ENCODE measurements at places on chromosomes 12 and 14.

GRCh38 chr12:12883369-12884001, 7.9 kb upstream of the GPRC5A start:
- no peak for DNase-seq

- DNase-seq = no peak
Observed at GRCh38 chr14:103700753-103701490, 14.3 kb downstream of the XRCC3 start.

DNA sequence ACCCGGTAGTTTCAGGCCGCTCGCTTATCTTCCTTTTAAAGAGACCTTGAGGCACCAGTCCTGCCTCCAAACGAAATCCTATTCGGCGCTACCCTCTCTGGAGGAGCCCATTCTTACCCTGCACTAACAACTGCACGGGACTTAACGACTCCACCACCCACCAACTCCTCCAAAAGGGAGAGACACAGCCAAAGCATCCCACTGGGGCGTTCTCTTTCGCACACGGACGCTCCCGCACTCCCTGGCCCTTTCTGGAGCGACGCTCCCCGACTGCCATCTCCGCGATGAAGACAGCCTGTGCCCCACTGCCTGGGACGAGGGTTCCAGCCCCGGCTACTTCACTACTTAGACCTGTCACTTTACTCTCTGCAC, 650 bp downstream of the GALC start:
- DNase-seq = no peak

- DNase-seq = no peak
Observed at GRCh38 chr14:86153480-86153879, 623.5 kb downstream of the FLRT2 start.

GRCh38 chr12:39502726-39503125, 59.8 kb upstream of the KIF21A start:
- no peak for DNase-seq

DNA sequence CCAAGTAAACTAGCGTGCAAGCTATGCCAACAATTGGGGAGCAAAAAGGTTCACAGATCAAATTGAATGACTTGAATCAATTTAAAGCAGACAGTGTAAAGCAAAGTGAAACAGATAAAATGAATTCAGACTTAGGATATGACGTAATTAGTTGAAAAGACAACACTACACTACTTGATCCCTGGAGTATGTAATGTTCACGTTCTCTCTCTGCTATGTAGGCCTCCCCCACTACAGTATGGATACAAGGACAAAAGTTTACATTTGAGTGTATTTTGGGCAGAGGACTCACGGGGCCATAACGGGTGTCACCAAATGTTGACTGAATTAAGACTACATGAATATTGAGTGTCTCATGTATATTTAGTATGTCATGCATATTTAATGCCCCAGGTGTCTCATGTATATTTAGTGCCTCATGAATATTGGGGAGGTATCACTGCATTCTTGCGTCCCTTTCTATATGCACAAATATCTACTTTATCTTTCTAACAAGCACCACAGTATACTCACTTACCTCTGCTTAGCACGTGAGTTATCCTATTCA, 44.5 kb downstream of the RERGL start:
- no peak for DNase-seq

DNA sequence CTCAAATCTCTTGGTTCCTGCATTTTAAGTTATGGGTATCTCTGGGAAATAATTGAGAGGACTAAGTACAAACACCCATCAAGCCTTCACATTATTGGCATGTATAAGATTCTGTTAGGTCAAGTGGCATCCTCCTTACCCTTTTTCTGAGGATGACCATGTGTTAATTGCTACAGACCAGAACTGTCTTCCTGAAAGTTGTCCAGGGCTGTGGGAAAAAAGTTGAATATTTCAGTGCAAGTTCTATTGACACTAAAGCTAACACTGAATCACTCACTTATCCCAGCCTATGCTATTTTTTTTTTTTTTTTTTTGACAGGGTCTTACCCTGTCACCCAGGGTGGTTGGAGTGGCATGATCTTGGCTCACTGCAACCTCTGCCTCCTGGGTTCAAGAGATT, 130.1 kb upstream of the HIF1A start:
- no peak for DNase-seq

DNA sequence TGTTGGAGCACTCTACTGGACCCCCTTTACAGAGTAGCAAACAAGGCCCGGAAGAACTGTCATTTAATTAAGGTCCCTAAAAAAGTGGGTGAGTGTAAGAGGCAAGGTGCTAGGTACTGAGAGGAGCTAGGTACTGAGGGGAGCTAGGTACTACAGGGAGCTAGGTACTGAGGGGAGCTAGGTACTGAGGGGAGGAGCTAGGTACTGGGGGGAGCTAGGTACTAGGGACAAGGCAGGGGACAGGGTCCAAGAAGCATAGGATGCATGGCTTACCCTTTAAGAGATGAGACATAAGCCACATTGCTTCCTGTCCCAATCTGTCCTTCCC, 4.9 kb downstream of the KRT5 start:
- no peak for DNase-seq

DNA sequence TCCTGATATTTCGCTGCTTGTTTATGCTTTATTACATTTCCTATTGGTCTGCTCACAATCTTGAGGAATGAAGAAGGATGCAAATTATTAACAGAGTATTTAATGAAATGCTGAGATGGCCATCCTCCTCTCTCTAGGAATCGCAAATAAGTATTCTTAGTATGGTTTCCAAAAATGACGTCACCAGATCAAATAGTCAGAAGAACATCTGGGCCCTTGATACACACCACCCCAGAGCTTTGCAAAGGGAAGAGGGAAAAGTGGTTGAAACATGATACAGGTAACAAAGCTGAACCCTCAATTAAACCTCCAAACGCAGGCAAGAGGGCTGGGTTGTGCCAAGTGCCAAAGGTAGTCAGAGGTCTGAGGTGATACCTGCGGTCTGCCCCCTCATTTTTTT, 107.3 kb downstream of the BCL11B start:
- DNase-seq = no peak

DNA sequence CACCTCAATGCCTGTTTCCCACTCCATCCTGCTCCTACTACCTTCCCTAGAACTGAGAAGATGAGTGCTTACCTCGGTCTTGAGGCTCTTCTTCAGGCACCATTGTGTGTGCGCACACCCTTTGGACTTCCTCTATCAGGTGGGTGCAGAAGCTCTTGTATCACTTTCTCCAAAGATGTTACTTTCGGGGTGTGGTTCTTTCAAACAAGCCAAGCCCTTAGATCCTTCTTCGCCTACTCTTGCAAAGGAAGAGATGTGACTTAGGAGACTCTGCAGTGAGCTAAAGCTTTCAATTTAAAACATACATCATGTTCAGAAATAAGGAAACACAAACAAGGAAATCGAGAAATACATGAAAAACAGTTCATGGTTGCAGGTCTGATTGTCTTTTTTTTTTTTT, at the start of gene CLEC4C:
Gene CLEC4C (minus strand): TSS at position 130 of the 400 bp plus-strand sequence. CDS start 27 bp downstream, at position 103.
- no peak for DNase-seq

GRCh38 chr12:48023386-48023785, 19.1 kb upstream of the COL2A1 start:
- DNase-seq = no peak

- peak; percentile 23 for DNase-seq
Observed at GRCh38 chr14:102362084-102362483, 606 bp downstream of the CINP start.

DNA sequence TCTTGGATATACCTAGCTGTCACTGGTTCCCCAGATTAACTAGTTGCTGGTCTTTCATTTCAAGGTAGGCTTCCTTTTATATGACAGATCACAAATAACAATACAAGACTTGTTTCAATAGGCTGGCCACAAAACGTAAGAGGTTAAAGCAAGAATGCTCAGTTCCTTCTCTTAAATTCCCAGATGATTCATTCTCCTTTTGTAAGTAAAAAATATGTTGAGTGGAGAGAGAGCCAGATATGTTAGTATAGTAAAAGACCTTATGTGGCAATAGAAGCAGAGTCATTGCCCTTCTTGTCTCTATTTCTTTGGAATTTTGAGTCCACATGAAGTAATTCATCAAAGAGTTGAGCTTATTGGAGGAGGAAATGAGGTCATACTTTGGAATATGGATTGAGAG, 939.0 kb upstream of the ATXN7L3B start:
- no peak for DNase-seq

- DNase-seq = no peak
Observed at GRCh38 chr14:24070285-24071143, 848 bp upstream of the CPNE6 start.

- DNase-seq = no peak
Observed at GRCh38 chr14:95213774-95214173, 56.4 kb upstream of the DICER1 start.

DNA sequence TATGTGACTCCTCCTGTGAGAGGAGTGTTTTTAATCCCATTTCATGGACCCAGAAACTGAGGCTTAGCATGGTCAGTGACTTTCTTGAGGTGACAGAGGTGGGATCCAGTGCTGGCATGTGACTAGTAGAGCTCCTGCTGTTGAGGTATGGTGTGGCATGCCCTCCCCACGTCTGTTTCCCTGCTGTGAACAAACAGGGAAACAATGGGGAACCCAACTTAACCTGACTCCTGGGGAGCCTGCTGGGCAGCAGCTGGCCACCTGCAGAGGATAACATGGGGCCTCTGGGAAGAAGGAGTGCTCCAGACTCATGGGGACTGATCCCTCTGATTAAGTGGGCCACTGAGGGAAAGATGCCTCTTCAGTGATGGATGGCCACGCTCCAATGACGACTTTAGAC, 114.0 kb downstream of the BEGAIN start:
- no peak for DNase-seq

GRCh38 chr12:46101485-46101869, 111.1 kb upstream of the SCAF11 start:
- no peak for DNase-seq

DNA sequence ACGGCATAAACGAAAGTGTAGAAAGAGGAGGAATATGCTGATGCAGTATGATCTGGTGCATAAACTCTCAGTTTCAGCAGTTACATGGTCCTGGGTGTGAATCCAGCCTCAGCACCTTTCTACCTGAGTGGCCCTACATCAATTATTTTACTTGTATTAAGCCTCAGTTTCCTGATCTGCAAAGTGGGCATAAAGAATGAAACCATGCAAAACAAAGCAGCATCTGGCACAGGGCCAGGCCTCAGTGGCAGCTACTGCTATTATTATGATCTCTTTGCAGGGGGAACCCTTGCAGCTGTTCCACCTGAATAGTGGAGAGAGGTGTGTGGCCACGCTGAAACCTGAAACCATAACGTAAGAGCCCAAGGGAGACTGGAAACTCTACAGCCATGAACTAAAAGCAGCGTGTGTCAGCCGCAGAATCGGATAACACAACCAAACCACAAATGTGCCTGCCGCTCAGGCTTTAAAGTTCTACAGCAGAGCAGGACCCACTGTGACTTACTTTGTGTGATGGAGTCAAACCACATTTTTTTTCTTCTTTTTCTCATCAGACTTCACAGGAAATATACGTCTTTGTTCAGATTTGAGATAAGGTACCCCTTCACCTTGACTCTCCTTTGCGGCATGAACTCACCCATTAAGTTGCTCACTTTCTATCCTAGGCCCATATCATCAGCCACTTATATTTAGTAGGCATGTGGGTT, 29.2 kb upstream of the FOS start:
- peak; percentile 95 for DNase-seq

DNA sequence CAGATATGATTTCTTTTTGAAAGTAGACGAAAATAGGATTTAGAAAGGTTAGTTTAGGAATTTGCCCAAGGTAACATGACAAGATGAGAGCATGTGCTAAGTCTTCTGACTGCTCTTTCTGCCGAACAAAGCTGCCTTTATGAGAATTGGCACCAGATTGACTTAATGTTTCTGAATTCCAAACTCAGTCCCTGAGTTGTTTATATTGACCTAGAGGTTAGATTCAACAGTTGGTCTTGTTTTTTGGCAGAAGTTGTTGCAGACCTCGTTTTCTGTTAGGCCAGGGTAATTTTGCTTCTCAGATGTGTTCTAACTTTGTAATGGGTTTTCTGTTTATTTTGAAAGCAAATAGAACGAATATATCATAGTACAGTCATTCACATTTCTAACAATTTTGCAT, 61.5 kb upstream of the LRTM2 start:
- DNase-seq = no peak

GRCh38 chr14:65878586-65878985, 466.1 kb downstream of the FUT8 start:
- DNase-seq = no peak

DNA sequence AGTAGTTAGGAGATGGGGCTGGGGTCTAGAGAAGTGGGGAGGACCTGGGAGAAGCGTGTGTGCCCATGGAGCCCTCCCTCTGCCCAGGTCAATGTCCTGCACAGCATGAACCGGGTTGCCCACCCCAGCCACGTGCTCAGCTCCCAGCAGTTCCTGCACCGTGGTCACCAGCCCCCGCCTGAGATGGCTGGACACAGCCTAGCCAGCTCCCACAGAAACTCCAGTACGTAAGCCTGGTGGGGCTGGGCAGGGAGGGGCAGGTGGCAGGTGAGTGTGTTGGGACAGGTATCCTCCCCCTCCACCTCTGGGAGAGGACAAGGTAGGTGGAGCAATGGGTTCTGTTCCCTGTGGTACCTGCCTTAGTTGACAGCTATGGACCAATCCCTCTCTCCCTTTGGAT, 20.7 kb downstream of the CLSTN3 start:
- DNase-seq = no peak

- no peak for DNase-seq
Observed at GRCh38 chr12:34399631-34400410, 377.5 kb downstream of the ALG10 start.

GRCh38 chr12:49375406-49375805, 8.1 kb downstream of the SPATS2 start:
- DNase-seq = no peak

DNA sequence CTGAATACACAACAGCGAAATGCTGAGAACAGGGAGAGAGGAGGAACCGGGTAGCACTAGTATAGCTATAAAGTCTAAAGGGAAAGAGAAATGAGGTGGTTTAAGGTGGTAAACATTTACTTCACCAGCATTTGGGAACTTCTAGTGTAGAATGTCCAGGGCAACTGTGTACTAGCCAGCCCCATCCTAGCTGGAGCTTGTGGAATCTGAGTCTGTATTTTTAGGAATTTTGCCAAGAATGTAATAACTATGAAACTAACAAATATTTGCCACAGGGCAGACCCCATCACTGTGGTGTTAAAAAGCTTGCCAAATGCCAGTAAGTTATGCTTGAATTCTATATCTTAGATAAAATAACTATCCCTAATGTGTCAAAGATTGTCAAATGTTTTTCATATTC, 398.9 kb upstream of the MIS18BP1 start:
- DNase-seq = no peak

DNA sequence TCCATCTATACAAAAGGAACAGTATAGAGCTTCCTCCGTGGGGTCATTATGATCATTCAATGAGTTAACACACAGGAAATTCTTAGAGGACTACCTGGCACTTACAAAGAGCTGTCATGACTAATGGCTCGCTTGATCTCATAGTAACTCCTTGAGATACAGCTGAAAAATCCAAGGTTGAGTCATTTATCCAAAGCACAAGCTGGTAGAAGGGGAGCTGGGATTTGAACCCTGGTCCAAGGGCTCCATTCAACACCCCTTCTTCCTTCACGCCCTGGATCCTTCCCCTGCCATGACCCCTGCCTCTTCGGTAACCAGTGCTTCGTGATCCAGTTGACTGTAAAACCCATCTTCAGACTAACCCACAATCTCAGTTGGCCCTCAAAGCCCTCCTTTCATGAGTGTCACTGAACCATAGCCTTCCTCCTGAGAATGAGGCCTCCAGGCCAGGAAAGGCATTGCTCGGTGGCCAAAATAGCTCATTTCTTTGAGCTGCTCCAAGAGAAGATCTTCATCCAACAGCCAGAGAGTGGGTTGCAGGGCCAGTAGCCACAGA, 7.8 kb downstream of the ZFP36L1 start:
- no peak for DNase-seq
